ENCODE measurements at places on chromosomes 5 and 9. TPM values are rescaled to one million over a fixed set of nuclear protein-coding genes. Genes with fewer than 3 reads are reported as not detected.

The GPR151 gene
- total RNA-seq, result 1.2 TPM

The PCDHA12 gene
- 2.9 TPM for total RNA-seq

The RETREG1 gene
- 51.0 TPM for total RNA-seq

The FGF10 gene
- total RNA-seq, result 48.9 TPM

The C9 gene
- total RNA-seq, result 0.24 TPM

The CARTPT gene
- not detected for total RNA-seq

The SHOC1 gene
- 3.6 TPM for total RNA-seq

The STKLD1 gene
- total RNA-seq, result 7.5 TPM

The PCDHB10 gene
- 5.5 TPM for total RNA-seq

The HMGCS1 gene
- 98.2 TPM for total RNA-seq

DNA sequence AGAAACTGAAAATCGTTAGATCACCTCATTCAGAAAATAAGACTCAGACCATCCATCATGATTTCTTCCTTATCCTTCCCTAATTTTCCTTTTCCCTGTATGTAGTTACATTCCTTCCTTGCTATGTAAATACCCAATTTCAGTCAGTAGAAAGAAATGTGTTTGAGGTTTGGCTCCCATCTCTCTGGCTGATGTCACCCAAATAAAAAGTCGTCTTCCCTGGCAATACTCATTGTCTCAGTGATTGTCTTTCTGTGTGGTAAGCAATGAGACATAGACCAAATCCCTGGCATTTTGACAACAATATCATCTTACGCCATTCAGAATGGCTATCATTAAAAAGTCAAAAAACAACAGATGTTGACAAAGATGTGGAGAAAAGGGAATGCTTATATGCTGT is 303.9 kb upstream of the EDIL3 start:
- DNase-seq, result no peak

DNA sequence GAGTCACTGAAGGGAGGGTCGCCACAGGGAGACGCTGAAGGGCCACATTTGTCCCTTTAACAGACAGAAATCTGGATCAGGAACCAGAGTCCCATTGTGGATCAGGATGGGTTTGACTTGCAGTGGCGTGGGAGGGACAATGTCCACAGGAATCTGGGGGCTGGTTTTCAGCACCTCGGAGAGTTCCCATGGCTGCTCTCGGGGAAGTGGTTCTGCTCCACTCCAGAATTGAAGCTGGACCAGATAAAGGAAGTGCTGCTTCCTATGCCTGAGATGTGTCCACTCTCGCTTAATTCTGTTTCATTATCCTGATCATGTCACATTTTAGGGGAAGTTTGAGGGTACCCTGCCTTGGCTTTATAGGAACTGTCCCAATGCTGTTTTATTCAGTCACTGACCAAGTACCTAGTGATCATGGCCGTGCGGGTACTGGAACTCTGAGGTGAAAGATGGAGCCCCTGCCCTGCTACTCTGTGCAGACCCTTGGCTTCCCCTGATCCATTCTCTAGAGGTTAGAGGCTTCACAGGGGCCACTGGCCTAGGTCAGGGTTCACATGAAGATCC is 28.7 kb downstream of the ENHO start:
- peak; percentile 62 for DNase-seq

- peak; percentile 68 for DNase-seq
Observed at GRCh38 chr5:180816608-180817534, 14.3 kb upstream of the MGAT1 start.

GRCh38 chr5:55303238-55303690 is 4.2 kb downstream of the DHX29 start:
- DNase-seq, result no peak

DNA sequence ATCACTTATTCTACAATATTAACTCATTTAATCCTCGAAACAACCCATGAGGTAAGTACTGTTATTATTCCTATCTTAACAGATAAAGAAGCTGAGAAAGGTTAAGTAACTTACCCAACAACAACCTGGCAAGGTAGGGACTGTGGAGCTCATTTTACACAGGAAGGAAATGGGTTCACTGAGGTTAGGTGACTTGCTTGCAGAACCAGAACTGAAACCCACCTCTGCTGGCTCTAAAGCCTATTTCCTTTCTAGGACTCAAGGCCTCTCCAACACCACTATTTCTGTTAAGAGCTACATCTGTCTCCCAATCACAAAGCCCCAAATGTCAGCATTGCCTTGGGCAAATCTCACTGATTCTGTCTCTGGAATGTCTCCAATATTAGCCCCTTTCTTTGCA is 38.9 kb upstream of the IFNK start:
- no peak for DNase-seq

GRCh38 chr9:37100327-37100726 is 20.0 kb upstream of the ZCCHC7 start:
- no peak for DNase-seq

DNA sequence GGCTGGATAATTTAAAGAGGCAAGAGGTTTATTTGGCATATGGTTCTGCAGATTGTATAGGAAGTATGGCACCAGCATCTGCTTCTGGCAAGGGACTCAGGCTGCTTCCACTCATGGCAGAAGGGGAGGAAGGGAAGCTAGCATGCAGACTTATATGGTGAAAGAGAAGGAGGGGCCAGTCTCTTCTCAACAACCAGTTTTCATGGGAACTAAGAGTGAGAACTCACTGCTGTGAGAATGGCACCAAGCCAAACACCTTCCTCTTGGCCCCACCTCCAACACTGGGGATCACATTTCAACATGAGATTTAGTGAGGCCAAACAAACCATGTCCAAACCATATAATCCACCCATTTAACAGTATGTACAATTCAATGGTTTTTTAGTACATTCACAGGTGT is 113.3 kb upstream of the SHB start:
- no peak for DNase-seq

GRCh38 chr5:149898811-149899210 is 45.8 kb downstream of the PDE6A start:
- no peak for DNase-seq

GRCh38 chr5:65861830-65862241 is 64.5 kb upstream of the ERBIN start:
- no peak for DNase-seq

- DNase-seq, result no peak
Observed at GRCh38 chr9:134381671-134382516, 55.6 kb downstream of the RXRA start.

GRCh38 chr9:91732187-91733005 is 217.6 kb downstream of the ROR2 start:
- no peak for DNase-seq

GRCh38 chr5:89289604-89290003 is 406.6 kb upstream of the MEF2C start:
- DNase-seq, result no peak

DNA sequence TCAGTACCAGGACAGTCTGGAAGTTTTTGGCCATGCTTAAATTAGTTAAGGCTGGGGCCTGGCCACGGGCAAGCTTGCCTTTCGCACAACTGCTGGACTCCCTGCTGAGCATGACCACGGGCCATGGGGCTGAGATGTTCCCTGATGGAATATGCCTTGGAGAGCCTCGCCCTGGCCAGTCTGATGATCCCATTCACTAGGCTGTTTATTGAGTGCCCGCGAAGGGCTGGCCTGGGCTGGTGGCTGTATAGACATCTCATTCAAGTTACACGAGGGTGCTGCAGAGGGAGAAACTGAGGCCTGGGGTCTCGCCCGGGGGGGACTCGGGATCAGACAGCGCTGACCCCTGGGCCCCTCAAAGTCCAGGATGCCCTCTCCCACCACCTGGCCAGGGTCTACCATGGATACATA is 7.8 kb upstream of the RXRA start:
- no peak for DNase-seq

DNA sequence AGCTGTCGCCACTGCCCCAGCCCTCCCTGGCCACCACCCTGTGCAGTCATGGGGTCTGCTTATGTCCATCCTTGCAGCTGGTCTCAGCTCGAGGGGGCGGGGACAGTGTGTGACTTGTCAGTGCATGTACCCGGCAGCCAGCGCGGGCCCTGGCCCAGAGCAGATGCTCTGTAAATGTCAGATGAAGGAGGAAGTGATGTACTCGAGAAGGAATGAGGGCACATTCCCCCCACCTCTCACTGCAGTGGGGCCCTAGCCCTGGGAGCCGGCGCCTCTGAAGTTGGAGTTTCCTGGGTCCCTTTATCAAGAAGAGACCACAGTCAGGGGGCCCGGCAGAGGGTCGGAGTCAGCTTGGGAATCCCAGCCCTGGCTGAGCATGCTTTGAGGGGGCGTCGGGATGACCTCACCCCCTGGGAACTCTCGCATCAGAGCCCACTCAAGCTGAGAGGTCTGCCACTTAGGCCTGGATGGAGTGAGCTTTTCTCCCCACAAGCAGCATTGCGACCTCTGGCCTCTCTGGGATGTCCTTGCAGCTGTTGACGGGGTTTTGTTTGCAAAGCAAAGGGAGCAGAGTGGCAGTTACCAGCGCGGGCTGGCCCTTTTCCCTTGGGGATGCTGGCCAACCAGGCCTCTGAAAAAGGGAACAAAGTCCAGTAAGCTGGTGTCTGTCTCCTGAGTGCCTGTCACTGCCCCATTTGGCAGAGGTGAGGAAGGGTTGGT is 19.0 kb downstream of the NEURL1B start:
- peak; percentile 95 for DNase-seq

GRCh38 chr9:127971357-127972235 is 9.2 kb downstream of the EEIG1 start:
- no peak for DNase-seq

DNA sequence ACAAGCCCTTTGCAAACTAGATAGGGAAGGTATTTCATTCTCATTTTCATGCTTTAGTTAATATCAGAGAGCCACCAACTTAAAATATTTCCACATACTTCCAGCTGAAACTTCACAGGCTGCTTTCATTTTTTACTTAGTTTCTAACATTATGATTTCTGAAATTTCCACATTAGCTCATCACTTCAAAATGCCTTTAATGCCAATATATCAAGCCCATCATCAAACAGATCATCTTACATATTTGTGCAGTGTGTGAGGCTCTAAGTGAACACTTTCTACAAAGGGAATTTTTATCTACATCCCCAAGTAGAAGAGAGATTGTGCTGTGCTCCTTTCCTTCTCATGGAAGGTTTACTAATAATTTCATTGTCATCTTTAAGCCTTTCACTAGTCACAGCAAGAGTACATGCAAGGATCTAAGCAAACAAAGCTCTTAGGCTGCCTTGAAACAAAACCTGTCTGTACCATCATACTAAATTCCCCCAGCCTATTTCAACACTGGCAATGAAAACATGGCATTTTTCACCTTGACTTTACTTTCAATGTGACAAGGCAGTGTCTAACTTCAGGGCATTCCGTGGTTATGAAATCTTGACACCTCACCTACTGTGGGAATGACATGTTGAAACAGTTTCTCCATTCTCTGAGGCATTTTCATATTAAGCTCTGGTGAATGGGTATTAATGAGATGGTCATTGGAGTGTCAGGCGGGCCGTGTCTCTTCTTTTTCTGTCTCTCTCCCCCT is 45.4 kb downstream of the PPP2R2B start:
- peak; percentile 68 for DNase-seq

- DNase-seq, result no peak
Observed at GRCh38 chr5:6115852-6116251, 262.5 kb downstream of the MED10 start.

GRCh38 chr9:95920017-95920416 is 44.5 kb downstream of the ERCC6L2 start:
- DNase-seq, result no peak

GRCh38 chr5:133525126-133525525 is 87.2 kb downstream of the FSTL4 start:
- no peak for DNase-seq

DNA sequence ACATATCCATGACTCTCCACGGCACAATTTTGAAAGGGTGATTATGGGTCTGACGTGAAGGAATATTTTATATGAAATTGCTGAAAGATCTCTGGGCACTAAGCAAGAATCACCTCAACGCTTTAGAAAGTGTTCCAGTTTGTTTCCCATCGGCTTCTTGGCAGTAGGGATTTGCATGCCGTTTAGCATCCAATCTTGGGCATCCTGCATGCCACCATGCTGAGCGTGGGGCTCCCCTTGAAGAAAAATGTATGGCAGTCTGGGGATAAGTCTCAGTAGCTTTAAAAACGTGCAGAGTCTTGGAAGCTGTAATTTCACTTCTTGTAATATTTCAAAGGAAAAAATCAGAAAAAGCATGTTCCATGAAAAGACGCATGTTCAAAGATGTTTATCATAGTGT is 151.7 kb downstream of the DMRT2 start:
- DNase-seq, result no peak

DNA sequence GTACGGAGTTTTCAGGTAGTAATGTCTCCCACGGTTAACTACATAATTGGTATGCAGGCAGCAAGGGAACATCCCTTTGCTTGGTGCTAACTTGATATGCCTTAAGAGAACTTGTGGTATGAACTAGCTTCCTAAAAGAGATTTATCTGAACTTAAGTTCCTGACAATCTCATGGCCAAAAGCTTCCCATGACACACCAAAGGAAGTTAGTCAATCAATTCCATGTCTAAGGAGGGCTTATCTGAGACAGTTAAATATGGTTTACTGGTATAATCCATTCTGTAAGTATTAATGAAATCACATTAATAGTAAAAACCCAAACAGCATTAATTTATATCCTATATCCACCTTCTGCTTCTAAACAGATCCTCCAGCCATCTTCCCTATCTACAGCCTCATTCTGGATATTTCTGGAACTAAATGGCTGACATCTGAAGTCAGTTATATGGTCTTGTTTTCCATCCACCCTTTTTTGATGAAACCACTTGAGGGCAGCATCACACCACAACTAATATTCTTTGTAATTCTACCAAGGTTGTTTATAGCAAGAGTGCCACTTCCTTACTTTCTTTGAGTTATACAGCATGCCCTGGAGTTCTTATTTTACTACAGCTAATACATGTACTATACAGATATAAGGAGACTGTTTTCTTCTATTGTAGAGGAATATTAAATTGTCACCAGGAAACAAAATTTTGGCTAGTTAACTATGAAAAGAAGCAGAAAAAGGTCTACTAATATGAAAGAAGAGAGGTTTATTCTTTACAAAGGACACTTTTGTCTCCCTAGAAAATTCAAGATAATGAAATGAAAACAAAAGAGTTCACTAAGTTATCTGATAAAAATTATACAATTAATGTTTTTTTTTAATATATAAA is 34.7 kb downstream of the SHOC1 start:
- peak; percentile 91 for DNase-seq
